ENCODE measurements at places on chromosomes 5 and 9.

DNA sequence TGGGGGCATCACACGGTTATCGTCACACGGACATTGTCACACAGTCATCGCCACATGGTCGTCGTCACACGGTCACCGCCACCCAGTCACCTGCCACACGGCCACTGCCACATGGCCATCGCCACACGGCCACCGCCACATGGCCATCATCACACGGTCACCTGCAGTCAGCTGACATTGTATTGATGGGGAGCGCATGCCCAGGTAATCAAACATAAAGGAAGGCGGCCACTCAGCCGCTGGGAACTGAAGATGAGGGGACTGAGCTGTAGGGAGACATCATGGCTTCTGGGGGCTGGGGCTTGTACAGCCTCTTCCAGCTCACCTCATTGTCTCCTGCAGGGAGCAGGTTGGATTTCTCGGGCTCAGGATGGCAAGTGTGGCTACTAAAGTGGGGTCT, 49.2 kb downstream of the MRPL36 start:
- no peak for DNase-seq

DNA sequence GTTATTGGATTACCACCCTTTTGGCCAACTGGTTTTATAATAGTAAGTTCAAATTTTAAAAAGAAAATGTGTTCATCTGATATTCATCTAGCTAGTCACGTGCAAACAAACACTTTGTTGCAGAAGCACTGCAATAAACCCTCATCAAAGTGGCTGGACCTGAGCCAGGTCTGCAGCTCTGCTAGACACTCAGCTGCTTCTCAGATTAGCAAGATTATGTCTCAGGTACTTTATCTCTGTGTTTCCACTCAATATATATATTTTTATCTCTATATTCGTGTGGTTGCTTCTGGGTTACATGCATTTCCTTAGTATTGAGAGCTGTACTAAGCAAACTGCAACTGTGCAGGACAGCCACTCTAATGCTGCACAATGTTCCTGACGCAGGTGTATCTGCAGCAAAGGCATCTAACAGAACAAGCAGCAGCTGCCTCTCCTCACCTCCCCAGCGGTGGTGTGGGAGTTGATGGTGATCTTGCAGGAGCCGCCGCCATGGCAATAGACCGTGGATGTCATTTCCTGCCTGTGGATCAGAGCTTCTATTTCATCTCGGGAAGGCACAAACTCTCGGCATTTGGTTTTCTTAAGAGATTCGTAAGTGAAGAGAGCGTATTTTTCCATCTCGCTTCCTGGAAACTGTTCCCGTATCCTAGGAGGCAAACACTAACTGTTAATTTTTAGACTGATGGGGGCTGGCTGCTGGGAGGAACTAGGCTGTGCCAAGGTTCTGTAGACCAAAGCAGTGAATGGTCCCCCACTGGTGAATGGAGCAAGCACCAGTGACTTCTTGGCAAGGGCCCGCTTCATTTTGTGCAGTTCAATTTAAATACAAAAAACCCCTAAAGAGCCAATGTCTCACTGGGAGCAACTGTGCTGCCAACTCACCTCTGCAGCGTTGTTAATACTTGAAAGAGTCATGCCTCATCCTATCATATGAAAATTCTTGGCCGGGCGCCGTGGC, 56.7 kb upstream of the RETREG1 start:
- no peak for DNase-seq

DNA sequence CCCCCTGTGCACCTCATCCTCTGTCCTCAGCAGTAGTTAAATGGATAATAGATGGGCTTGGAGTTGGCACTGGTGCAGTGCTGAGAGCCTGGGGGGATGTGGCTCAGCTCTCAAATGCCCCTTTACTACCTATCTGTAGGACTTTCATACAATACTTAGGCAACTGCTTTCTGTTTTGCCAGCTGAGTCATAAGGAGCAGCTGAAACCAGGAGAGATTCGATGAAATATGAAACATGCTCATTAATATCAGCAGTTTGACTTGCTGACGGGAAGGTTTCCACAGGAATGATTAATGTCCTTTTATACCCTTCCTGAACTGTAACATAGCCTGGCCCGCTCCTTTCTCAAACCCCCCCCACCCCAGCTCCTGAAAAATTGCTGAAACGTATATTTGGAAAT, 142.6 kb downstream of the SAXO1 start:
- DNase-seq = no peak

DNA sequence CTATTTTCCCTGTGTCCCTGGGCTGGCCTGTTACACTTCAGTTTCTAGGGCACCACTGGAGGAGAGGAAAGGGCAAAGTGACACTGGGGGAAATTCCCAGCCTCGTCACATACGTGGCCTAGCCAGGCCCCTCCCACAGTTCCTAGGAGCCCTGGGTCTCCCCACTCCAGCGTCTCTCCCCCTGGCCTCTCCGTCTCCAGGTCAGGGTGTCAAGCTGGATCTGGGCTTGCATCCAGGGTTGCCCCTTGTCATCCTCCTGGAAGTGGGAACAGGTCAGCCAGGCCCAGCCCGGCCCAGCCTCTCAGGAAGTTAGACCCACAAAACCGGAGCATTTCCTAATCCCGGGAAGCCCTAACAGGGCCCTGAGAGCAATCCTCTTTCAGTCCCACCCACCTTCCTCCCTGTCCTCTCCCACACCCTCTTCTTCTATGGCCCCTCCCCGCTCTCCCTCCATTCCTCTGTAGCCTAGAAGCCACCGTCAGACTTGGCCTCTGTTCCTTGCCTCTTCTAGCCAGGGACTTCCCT, 4.7 kb upstream of the TNIP1 start:
- DNase-seq = no peak

DNA sequence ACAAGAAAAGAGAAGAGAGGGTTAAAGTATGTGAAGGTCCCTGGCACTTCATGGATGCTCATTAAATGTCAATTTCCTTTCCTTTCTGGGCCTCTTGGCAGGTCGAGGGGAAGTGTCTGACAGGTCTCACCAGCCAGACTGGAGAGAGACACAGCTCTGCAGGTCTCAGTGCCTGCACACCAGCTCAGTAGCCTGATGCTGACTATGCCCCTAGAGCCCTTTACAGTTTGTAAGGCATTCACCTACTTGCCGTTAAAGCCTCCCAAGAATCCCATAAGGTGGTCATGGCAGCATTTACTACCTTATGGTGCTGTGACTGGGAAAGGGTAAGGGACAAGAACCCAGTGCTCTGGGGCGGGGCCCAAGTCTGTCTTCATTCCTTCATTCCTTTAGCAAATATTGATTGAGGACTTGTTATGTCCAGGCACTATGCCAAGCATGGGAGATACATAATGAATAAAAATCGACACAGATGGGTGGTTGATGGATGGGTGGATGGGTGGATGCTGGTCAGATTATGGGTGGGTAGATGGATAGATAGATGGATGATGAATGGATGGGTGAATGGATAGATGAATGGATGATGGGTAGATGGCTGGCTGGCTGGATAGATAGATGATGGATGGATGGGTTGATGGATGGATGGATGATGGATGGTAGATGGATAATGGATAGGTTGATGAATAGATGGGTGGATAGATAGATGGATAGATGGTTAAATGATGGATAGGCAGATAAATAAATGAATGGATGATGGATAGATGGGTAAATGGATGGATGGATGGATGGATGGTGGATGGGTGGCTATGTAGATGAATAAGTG, 21.3 kb upstream of the KIF12 start:
- no peak for DNase-seq

GRCh38 chr5:58852566-58852965, 269.7 kb downstream of the RAB3C start:
- no peak for DNase-seq

DNA sequence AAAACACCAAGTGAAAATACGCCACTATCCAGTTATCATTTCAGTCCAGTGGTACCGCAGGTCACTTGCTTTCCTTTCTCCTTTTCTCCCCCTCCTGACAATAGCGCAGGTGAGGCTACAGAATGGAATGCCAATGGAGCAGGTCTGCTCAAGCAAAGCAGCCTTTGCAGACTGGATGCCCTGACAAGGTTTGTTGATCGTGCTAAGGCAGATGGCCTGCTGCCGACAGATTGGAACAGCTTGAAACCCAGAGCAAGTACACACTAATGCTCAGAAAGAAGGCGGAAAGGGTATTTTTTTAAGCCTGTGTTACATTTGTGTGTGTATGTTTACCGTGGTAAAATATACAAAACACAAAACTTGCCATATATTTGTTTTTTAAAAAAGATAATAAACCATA, 19.4 kb downstream of the SPACA9 start:
- DNase-seq = no peak

DNA sequence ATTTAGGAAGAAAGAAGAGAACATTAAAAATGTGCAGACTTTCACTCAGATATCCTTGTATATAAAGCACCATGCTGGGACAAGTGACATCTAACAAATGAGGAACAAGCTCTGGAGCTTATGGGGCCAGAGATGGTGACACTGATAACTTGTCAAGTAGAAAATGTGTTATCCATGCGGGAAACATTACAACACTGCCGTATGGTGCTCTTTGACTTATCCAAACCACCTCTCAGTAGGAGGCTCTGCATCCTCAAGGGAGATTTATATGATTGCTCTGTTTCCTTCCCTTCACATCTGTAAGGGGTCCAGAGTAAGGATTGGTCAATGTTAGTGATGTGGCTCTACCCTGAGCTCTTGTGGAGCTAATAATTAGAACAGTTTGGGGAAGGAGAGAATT, 23.5 kb downstream of the KCTD16 start:
- no peak for DNase-seq

- no peak for DNase-seq
Observed at GRCh38 chr5:176538230-176538988, 1.2 kb upstream of the RNF44 start.

Data from stimulated activated CD8-positive, alpha-beta memory T cell treated with anti-CD3 and anti-CD28 coated beads, Interleukin-4, amount 100 ng/mL, for 4 hours (primary cell).